ENCODE measurements at places on chromosomes 2 and 18. TPM values are rescaled to one million over a fixed set of nuclear protein-coding genes. Genes with fewer than 3 reads are reported as not detected.

DNA sequence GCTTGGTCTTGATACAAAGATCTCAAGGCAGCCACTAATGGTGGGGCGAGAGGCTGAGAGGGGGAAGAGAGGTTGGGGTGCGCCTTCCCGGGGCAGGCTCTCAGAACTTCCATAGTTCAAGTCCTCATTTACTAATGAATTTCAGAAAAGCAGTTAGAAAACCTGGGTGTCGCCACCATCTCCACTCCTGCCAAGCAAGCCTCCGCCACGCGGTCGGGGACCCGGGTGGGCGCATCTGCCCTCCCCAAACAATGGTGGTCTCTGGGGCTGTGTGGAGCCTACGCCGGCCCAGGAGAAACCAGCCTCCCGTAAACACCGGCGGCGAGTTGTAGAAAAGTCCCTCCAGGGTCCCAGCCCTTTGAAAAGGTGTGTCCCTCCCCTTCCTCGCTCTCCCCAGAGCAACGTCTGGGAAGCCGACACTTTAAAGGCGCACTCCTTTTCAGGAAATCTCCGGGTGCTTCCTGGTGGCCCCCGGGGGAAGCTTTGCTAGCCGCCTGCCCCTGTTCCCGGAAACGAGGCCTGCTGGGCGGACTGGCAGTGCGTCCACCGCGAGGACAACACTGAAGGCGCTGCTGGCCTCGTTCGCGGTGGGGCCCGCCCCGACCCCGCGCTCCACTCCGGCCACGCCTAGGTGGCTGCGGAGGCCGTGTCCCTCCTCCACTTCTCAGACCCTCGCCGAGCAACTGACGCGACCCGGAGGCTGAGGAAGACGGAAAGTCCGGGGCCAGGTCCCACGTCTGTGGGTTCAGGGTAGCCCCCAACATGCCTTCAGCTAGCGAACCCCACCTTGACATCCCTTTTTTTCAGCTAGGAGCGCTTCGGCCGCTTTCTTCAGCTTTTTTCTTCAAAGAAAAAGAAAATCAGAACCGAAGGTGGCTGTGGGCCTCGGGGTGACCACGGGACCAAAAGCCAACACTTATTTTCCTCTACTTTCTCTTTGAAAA, 16.8 kb downstream of the EVX2 start:
- no peak for DNase-seq

DNA sequence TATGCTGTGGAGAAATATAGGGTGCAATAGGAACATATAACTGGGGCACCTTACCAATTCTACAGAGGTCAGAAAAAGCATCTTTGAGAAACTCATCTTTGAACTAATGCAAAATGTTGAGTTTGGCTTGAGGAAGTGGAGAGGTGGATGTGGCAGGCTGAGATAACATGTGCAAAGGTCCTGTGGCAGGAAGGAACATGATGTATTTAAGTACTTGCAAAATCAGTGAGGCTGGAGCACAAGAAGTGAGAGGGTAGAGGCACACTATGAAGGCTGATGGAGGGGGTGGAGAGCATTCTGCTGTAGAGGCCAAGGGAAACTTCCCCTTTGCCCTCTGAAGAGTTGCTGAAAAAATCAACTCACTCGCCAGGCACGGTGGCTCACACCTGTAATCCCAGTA, 14.7 kb upstream of the RAB1A start:
- DNase-seq, result no peak

GRCh38 chr18:6956999-6957398, 160.6 kb downstream of the LAMA1 start:
- DNase-seq, result no peak

- no peak for DNase-seq
Observed at GRCh38 chr2:8590938-8591337, 90.9 kb upstream of the ID2 start.

- DNase-seq, result no peak
Observed at GRCh38 chr2:185891403-185891802, 152.8 kb downstream of the FSIP2 start.

GRCh38 chr2:5691985-5692529, at the start of gene SOX11:
Gene SOX11 (plus strand): TSS chr2:5692384. CDS start chr2:5692722, 338 bp downstream.
- DNase-seq, result peak; percentile 91

- no peak for DNase-seq
Observed at GRCh38 chr2:30248791-30249190, 17.5 kb downstream of the LBH start.

DNA sequence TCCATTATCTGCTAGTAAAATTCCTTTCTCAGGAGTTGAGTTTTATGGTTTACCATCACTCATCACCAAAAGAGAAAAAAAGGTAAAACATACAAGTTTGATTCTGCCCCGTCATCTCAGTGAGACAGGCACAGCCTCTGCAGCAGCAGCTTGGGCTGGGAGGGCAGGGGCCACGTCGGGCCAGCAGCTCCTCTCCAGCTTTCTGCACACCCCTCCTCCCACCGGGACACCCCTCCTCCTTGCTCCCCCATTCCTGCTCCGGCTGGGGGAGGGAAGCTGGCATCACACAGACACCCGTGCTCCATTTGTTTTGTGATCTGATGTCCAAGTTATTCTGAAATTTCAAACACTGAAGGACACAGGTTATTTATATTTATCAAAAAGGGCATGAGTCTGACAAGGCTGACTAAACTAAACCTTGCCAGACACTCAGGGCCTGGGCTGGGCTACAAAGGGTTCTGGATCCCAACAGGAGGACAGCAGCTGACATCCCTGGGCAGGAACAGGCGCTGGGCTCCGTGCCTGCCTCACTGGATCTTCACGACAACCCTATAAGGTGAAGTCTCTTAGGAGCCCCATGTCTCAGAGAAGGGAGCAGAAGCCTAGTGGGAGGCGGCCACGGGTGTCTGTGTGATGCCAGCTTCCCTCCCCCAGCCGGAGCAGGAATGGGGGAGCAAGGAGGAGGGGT, 71.4 kb downstream of the HDAC4 start:
- DNase-seq, result no peak

GRCh38 chr18:75554176-75554575, 126.7 kb upstream of the SMIM21 start:
- DNase-seq, result no peak

DNA sequence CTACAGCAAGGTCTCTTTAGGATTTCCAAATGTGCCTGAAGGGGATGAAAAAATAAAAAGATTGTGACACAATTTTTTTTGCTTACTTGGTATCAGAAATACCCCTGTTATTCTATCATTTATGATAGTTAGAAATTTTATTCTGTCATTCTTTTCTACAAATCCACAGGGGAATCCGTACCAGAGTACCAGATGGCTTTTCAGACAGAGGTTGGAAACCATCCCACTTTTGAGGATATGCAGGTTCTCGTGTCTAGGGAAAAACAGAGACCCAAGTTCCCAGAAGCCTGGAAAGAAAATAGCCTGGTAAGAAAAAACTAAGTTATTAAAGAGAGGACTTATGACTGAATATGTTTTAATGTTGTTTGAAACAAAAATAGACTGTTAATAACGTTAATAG, 92.6 kb upstream of the FAM117B start:
- DNase-seq, result no peak

DNA sequence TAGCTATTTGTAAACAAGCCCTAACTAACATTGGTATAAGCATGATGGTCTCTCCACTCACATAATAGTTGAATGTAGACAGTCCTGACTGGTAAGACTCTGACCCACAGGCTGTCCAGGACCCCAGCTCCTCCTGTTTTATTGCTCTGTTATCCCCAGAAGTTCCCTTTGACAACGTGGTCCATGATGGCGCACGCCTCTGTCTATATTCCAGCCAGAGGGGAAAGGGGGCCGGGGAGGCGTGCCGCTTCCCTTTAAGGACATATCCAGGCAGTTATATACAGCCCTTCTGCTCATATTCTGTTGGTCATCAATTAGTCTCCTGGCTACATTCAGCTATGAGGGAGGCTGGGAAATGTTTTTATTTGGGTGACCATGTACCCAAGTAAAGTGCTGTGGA, 6.7 kb downstream of the DYSF start:
- DNase-seq, result no peak

GRCh38 chr18:45104049-45104395, 423.3 kb downstream of the SETBP1 start:
- DNase-seq, result no peak

DNA sequence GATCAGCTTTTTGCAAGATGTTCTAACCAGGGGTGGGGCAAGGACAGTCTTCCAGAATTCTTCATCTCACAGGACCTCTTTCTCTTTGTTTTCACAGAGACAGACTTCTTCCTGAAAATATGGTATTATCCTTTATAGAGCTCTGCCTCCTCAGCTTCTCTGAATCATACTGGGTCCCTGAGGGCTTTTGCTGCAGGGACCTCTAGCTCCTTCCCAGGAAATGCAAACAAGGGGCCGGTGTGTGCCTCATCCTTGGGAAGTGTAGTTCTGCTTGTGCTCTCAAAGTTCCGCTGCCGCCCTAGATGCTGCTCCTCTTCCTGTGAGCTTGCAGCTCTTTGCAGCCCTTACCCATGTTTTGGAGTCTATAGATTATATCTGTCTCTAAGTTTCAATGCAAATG, 99.5 kb upstream of the NPAS2 start:
- no peak for DNase-seq

DNA sequence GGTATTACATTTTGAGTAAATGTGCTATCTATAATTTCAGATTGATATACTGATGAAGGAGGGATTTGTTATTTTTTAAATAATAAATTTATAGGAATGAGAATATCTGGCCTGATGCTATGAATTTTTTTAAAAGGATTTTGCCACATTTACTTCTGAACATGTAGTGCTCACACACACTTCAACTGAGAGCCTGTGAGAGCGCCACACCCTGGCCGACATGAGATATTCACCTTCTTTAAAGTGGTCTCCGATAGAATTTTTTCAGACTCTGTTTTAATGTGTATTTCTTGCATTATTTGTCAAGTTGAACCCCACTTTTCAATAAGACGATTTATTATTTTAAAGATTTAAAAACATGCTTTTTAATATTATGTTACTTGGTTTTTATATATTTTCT, 813.3 kb downstream of the DCC start:
- no peak for DNase-seq

DNA sequence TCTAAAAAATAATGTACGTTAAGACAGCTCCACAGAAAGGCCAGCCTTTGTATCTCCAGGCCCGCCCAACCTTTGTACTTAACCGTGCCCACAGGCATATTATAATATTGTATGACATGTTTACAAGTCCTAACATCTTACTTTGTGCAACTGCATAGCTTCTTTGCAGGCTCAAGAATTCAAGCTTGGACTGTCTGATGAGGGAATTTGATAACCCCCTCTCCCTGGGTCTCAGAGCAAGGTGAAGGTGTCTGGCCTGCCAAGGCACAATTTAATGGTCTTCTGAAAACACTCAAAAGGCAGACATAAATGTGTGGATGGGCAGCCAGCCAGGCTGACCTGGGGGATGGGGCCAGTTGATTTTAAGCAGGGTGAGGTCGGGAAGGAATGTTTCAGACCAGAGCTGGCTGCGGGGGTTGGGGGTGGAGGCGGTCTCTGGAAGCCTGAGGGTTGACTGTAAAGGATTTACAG, 732.7 kb upstream of the FANCL start:
- DNase-seq, result no peak

DNA sequence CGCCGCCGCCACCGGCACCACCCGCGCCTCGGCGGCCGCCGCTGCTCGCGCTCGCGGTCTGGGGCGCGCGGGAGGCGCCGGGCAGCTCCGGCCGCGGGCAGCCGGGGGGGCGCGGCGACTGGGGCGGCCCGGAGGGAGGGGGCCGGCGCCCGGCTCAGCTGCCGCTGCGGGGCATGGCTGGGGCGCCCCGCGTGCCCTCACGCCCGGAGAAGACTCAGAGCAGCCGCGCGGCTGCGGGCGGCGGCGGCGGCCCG, 295 bp downstream of the GAREM1 start:
- no peak for DNase-seq

DNA sequence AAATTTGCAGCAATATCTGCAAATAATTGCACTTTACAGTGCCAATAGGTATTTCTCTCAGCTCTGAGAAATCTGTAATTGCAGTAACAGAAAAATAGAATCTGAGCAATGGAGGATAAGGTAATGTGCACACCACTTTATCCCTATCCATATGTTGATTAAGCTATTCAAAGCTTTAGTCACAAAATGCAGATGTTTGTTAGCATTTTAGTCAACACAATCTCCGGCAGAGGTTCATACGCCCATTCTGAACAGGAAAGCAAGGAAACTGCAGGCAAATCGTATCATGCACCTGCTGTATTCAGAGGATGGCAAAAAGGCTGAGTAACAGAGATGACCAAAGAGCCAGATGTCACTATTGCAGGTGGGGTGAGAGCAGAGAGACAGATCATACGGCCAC, 566.2 kb upstream of the CDH2 start:
- no peak for DNase-seq

DNA sequence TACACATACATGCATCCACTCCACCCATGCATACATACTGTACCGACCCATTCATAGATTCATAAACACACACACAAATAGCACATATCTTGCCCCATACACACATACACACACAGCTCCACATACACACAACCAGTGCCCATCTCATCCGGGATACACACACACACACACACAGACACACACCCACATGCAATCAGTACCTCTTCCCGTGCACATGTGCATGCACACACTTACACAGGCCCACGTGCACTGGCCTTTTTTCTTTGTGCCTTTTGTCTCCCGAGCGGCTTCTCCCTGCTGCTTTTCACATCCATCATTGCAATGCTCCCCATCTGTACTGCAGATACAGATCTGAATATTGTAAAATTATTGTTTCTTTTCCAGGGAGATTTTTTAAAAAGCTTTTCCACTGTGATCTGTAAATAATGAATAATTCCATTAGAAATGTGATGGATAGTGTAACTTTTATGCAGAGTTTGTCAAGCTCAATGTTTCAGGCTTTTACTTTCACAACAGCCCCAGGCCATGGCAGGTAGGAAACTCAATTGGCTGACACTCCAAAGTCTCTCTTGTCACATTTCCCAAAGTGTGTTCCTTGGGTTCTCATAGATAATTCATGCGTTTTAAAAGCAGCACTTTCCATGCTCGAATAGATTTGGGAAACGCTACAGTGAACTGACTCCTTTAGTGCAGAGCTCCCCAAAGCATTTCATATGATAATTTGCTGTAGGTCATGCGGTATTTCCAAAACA, 393.5 kb downstream of the CTNNA2 start:
- DNase-seq, result no peak

GRCh38 chr2:70696142-70696541, 71.9 kb downstream of the ADD2 start:
- no peak for DNase-seq

- no peak for DNase-seq
Observed at GRCh38 chr2:230868947-230869913, 4.5 kb downstream of the ITM2C start.

Gene SERPINB13
- not detected for total RNA-seq

Gene SH3RF3
- total RNA-seq, result 1.3 TPM

Gene M1AP
- total RNA-seq, result 2.5 TPM

Gene UPP2
- total RNA-seq, result not detected

Gene RTP5
- not detected for total RNA-seq

Gene GMCL1
- 39.2 TPM for total RNA-seq

Gene ZNF892
- 18.0 TPM for total RNA-seq

Gene PROM2
- 14.2 TPM for total RNA-seq

Gene TFCP2L1
- 0.78 TPM for total RNA-seq

Gene ZRANB3
- total RNA-seq, result 16.8 TPM

Gene CYS1
- total RNA-seq, result 2.5 TPM

Gene ANKRD62
- total RNA-seq, result not detected

Gene SALL3
- 0.51 TPM for total RNA-seq
